Stimulated activated CD4-positive, alpha-beta T cell treated with anti-CD3 and anti-CD28 coated beads, TNF-alpha, amount 100 ng/mL, for 24 hours (primary cell): ENCODE measurements at places on chromosomes 16 and 17.

- DNase-seq: no peak
Measured at GRCh38 chr16:12111223-12111622, 134.7 kb downstream of the SNX29 start.

DNA sequence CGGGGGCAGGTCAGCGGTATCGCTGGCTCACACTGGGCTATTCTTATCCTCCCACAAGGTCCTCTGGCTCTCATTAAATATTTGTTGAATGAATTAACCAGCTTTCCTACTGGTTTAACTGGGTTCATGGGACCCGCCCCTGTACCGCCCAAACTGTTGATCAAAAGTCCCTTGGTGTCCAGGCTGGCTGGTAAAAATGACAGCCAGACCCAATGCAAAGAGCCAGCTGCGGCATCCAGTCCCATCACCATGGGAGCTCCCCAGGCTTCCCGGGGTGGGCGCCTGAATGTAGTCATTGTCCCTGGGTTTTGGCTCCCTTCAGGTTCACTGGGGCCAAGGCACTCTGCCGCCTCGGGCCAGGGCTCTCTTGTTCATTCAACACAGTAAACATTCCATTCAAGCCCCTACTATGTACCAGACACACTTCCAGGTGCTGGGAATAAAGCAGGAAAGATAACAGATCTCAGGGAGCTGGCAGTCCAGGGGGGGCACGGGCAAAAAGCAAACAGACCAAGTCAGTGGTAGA, 11.7 kb upstream of the ATP2C2 start:
- DNase-seq: no peak

GRCh38 chr17:30323262-30323894, 10.5 kb downstream of the TMIGD1 start:
- no peak for DNase-seq

DNA sequence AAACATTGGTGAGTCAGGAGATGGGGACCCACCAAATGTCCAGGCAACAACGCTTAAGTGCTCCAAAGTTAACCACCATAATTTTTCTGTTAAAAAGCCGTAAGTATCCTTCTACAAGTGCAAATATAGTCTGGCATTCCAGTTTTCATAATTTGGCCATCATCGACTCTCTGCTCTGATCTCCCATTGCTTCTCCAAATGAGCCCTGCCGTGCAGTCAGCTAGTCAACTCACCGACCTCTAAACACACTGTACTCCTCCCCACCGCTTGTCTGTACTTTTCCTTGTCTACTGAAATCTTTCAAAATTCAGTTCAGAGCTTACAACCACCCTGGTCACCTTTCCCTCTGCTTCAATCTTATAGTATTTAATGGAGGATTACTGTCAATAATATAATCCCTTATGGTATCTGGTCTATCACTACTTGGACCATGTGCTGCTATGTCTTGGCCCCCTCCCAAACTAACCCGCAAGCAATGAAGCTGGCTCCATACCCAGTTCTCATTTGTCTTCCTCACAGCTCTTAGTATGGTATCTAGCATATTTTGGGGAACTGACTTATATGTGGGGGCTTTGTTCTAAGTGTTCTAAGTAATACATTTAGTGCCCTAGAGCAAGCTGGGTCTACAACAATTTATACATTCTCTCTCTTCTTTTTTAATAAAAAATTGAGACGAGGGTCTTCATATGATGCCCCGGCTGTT, 52.7 kb upstream of the SLC25A19 start:
- no peak for DNase-seq

DNA sequence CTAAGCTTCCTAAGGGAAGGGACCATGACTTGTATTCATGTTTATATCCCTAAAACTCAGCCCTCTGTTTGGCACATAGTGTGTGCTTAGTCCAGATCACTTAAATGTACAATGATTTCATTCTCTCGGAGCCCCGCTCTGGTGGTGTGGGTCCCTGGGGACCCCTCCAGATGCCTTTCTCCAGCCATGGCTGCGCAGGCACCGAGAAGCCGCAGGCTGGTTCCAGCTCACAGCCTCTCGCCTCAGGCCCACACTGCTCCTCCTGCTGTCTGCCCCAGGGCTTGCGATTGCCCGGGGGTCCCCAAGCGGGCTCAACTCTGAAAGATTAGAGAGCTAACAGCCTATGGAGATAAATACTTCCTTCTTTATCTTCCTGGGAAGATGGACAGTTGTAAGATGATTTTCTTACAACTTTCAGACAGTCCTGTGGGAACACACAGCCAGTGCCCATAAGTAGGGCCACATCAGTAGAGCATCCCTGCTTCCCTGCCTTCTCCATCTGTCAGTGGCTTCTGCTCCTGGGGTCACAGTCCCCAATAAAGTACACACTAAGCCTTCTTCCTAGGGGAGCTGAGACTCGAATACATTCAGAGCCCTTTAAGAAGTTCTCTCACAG, 66.2 kb downstream of the CENPV start:
- no peak for DNase-seq

- DNase-seq: no peak
Measured at GRCh38 chr16:88688013-88688778, 1.9 kb upstream of the SNAI3 start.

- DNase-seq: no peak
Measured at GRCh38 chr16:1028056-1028455, 44.5 kb upstream of the SSTR5 start.

- DNase-seq: no peak
Measured at GRCh38 chr16:4320571-4321137, 4.8 kb downstream of the GLIS2 start.

GRCh38 chr17:79621151-79621943, 10.5 kb upstream of the RBFOX3 start:
- no peak for DNase-seq

- no peak for DNase-seq
Measured at GRCh38 chr17:28719021-28719433, 758 bp upstream of the RPL23A start.

DNA sequence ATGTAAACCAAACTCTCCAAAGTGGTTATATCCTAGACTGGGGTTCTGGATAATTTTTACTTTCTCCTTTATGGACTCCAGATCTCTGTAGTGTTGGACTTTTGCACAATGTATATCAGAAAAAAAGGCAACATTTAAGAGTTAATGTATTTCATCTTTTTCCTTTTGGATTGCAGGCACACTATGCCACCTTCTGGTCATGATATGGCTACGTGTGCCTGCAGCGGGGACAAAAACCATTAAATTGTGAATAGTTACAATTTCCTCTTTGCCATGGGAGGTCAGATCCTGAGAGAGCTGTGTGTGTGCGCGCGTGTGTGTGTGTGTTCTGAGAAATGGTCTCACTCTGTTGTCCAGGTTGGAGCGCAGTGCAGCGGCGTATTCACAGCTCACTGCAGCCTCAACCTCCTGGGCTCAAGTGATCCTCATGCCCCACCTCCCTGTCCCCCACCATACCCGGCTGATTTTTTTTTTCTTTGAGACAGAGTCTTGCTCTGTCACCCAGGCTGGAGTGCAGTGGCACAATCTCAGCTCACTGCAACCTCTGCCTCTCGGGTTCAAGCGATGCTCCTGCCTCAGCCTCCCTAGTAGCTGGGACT, 4.3 kb upstream of the SGF29 start:
- no peak for DNase-seq

GRCh38 chr17:8482546-8482945, 46.9 kb downstream of the NDEL1 start:
- DNase-seq: no peak

DNA sequence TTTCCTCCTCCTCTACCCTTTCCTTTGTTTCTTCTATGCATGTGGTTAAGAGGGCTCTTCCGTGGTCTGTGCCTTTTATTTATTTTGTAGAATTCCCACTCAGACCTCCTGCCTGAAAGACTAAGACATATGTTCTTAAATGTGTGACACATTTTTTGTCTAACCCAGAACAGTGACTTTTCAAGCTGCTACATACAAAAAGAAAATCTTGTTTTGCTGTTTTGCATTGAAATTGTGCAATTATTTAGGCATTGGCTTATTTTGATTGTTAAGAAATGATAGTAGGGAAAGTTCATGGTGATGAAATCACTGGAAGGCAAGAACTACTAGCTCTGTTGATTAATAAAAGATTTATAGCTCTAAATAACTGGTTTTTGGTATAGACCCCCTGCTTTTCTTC, 76.8 kb downstream of the TUBD1 start:
- no peak for DNase-seq

DNA sequence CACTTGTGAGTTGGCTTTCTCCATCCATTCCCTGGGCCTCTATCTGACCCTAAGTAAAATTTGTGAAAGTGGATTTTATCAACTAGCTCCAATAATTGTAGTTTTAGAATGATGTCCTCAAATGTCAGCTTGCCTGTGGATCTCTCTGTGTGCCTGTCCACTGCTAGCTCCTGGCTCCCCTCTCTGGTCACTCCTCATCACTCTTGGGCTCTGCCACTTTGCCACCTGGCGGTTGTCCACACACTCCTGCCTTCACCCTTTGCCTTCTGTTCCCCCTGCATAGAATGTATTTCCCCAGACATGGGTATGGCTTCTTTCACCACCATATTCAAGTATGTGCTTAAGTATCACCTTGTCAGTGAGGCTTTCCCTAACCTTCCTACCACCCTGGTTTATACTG, 19.8 kb downstream of the ANKFN1 start:
- DNase-seq: no peak

GRCh38 chr16:46974352-46974751, 878 bp upstream of the DNAJA2 start:
- no peak for DNase-seq

GRCh38 chr17:9445424-9445823, 130.2 kb downstream of the STX8 start:
- DNase-seq: no peak

DNA sequence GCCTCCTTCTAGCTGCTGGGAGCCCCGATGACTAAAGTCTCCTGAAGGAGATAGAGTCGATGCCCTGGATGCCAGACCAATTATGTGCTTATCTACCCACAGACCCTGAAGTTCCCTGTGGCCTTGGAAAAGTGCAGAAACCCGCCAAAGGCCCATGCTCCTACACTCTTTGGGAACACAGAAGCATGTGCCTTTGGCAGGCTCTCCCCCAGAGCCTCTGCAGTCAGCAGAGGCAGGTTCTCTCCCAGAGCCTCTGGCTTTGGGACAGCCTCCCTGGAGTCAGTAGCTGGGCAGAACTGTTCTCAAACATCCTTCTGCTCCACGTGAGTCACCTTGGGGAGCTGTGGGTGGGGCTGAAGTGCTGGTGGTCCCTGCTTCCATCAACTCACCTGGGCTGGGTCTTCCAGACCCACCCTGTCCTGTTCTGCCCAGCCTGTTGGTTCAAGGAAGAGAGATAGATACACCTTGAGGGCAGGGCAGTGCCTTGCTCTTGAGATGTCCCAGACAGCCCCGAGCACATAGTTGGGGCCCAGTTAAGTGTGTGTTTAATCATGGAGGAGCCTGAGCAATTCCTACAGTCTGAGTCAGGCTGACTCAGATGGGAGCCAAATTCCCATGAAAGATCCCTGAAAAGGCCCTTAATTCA, 3.2 kb upstream of the CDK5RAP3 start:
- DNase-seq: no peak

DNA sequence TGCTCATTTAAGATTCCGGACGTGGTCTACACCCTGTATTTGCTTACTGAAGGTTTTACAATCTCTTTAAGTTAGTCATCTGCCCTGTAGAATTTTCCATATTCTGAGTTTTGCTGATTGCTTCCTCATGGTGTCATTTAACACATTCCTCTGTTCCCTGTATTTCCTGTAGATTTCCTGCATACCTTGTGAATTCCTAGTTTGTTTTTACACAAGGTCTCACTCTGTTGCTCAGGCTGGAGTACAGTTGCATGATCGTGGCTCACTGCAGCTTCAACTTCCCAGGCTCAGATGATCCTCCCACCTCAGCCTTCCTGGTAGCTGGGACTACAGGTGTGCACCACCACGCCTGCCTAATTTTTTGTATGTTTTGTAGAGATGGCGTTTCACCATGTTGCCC, 66.8 kb downstream of the CMIP start:
- no peak for DNase-seq

- no peak for DNase-seq
Measured at GRCh38 chr17:30160419-30161172, 44.0 kb downstream of the NSRP1 start.

GRCh38 chr17:38733282-38733981, 3.3 kb downstream of the CISD3 start:
- DNase-seq: no peak

GRCh38 chr16:76650582-76650981, 373.4 kb downstream of the CNTNAP4 start:
- no peak for DNase-seq

DNA sequence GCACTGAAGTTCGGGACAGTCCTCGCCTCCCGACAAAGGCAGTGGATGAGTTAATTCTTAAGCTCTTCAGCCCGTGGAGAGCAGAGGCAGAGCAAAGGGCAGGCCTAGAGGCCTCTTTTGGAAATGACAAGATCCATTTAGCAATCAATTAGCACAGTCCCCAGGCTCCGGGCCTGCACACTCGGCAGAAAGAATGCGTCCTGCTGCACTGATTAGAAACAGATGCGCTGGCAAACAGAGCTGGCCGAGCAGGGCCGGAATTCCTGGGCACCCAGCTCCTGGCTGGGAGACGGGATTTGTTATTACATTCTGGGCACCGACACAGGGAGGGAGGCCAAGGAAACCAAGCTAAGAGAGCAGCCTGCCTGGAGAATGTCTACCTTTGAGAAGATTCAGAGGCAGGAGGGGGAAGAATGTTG, 162.9 kb downstream of the COPRS start:
- DNase-seq: no peak

GRCh38 chr16:21126518-21126917, 24.1 kb downstream of the DNAH3 start:
- DNase-seq: no peak

- no peak for DNase-seq
Measured at GRCh38 chr16:28602529-28602928, 5.7 kb upstream of the SULT1A2 start.

GRCh38 chr17:14748036-14748710, 447.3 kb downstream of the HS3ST3B1 start:
- DNase-seq: no peak

DNA sequence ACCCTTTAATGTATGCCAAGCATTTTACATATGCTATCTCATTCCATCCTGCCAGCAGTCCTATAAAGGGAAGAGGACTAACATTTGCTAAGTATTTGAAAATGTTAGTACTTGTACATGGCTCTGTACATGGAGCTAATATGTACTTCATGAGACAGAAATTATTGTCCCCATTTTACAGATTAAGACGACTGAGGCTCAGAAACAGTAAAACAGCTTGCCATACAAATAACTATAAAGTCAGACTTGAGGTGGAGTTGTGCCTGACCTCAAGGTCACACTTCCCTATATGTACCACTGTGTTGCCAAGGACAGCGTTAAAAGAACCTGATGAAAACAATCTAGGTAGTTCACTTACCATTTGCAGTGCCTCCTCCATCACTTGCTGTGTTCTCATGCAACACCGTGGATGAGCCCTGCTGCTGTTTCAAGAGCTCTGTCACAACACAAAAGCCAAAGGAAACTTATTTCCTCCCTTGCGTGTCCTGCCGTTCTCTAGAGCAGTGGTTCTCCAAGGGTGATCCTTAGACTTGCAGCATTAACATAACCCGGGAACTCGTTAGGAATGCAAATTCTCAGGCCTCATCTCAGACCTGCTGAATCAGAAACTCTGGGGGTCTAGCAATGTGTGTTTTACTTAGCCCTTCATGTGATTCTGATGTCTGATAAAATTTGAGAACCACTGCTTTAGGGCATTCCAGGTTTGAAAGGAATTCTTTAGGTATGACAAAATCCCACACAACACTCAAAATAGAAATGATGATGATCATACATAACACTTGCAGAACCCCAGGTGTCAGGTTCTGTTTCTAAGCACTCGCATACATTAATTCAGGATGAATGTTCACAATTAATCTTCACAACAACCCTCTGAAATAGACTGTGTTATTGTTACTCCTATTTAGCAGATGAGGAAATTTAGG, 51.2 kb upstream of the MTMR4 start:
- DNase-seq: no peak
